ENCODE measurements at places on chromosomes 4 and X.
A peak's percentile ranks its signal among the peaks of the same experiment; 100 is the strongest.

DNA sequence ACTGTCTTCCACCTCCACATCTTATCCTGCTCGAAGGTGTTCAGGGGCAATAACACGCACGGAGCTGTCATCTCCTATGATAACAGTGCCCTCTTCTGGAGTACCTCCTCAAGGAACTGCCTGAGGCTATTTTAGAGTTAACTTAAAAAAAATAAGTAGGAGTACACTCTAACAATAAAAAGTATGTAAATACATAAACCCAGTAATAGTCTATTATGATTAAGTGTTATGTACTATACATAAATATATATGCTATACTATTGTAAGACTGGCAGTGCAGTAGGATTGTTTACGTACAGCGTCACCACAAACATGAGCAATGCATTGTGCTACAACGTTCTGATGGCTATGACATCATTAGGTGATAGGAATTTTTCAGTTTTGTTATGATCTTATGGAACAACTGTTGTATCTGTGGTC, 34.5 kb upstream of the TLR2 start:
- no peak for DNase-seq

GRCh38 chr4:147645099-147645498, 27.9 kb downstream of the TMEM184C start:
- DNase-seq, result no peak

DNA sequence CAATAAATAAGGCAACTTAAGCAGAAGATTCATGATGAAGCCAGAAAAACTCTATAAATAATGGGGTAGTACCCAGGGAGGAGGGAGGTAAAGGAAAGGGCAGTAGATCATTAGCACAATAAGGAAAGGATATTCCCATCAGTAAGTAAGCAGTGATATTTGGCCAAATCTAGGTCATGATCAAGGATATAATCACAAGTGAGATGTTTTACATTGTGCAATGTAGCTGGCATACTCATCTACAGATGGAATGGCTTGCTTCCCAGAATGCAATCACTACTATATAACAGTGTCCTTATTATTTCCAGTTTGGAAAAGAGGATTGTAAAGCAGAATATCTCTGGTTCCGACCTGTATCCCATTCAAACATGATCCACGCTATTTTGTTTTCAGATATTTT, 483.4 kb downstream of the RPA4 start:
- no peak for DNase-seq

GRCh38 chr4:142402900-142403299, 443.2 kb downstream of the INPP4B start:
- no peak for DNase-seq

- no peak for DNase-seq
These were observed 451.2 kb downstream of the RAB28 start for GRCh38 chr4:13032936-13033335.

GRCh38 chr4:86367577-86367976, 7.7 kb upstream of the MAPK10 start:
- DNase-seq, result no peak

GRCh38 chr4:71239365-71239764, 99.5 kb upstream of the SLC4A4 start:
- no peak for DNase-seq

DNA sequence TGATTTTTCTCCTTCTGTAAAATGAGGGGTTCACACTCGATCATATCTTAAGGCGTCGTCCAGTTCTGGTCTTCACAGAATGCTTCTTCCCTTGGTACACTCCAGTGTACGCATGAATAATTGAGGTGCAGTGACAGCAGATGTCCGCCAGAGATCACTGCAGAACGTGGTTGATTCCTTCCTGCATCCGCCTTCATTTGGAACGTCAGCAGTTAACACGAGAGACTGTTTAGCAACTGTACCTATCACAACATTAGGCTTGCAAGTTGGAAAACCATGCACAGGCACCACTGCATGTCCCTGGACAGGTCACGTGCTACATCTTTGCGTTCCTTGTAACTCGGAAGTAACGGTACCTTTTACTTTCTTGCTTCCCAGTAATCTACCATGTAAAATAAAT, 66.0 kb upstream of the GEMIN8 start:
- DNase-seq, result peak; percentile 2

- no peak for DNase-seq
These were observed 49.1 kb downstream of the STK32B start for GRCh38 chr4:5100336-5100735.

DNA sequence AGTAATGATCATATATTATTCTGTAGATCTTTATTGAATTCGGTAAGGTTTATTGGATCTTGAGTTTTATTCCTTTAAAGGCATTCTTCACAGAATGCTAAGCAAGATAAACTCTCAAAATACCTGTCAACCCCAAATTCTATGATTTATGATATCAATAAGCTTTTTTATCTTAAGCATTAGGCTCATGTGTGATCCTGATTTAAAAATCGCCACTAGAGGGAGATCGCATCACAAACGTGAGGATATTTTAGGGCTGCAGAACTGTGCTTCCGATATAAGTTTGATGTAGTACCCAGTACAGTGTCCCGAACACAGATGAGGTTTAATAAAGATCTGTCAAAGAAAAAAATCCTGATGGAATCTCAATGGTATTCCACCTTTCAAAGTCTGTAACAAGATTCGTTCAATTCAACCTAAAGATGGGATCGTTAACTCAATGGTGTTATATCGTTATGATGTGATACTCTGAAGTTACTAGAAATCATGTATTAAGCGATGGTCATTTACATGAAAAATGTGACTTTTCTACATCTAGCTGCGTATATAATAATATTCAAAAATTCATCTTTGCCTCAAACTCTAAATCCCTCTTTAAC, 169.0 kb downstream of the CORIN start:
- no peak for DNase-seq

- DNase-seq, result no peak
These were observed 14.9 kb upstream of the TCEANC start for GRCh38 chrX:13638021-13638420.

GRCh38 chr4:111011458-111011857, 388.6 kb upstream of the PITX2 start:
- DNase-seq, result no peak

DNA sequence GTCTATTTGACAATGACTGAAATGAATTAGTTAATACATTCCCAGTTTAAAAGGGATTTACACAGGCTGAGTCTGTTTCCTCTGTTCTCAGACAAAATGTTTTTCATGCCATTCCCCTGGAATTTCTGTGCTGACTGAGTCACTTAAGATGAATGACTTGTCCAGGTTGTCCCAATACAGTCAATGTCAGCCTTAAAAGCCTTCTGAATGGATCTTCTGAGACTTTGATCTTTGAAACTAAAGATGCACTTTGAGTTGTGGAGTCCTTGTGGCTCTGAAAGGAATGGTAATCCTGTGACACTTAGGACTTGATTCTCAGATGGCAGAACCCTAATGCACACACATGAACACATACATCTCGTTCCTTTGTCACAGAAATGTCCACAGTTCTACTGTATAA, 622.2 kb upstream of the GRID2 start:
- DNase-seq, result no peak

- no peak for DNase-seq
These were observed 5.9 kb downstream of the ARHGEF38 start for GRCh38 chr4:105558277-105558676.

DNA sequence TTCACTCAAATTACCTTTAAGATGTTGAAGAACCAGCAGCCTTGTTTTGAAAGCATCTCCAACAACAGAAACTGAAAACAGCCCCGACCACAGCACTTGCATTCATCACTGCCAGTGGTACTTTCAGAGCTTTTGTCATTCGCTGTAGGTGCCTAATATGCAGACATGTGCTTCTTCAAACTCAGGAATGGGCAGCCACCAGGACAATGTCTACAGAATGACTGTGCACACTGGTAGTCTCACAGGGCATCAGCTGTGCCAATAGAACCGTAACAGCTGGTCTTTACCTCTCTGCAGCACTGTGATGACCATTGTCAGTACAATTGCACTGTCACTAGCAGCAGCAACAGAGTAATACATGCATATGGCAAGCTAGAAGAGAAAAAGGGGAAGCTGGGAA, 1149.7 kb downstream of the STPG2 start:
- DNase-seq, result no peak

DNA sequence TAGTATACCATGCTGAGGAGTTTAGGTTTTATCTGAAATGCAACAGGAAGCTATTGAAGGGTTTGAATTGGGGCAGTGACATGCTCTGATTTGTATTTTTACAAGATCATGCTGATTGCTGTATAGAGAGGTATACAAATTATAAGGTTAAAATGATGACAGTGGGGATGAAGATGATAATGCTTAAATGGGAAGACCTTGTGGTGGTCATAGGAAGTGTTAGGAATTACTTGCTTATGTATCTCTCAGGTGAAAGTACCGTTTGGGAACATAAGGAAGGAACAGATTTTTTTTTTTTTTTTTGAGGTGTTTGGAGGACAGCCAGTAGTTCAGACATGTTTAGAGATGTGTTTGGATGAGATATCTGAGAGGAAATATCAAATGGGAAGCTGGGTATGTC, 5.0 kb downstream of the BMP2K start:
- DNase-seq, result no peak

GRCh38 chr4:140106289-140106844, 47.6 kb downstream of the MAML3 start:
- DNase-seq, result no peak

GRCh38 chrX:135295944-135296305, 13.4 kb upstream of the ETDC start:
- DNase-seq, result no peak

GRCh38 chr4:158726633-158727032, 3.4 kb upstream of the PPID start:
- DNase-seq, result no peak

GRCh38 chrX:39710776-39711175, 387.0 kb downstream of the BCOR start:
- no peak for DNase-seq

DNA sequence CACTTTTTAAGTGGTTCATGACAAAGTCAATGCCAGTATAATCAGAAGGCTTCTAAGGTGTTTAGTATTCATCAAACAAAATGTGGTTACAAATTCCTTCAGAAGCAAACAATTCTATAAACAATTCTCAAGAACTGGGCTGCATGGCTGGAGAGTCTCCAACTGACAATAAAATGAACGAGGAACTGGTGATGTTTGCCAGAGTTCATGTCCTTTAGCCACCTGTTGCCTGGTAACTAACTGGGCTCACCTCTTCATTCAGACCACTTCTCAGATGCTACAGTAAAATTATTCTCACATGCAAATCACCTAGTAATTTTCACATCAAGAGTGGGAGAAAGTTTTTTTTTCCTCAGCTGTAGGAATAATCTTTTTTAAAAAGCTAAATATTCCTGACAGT, 53.3 kb downstream of the CAMK2D start:
- no peak for DNase-seq

Data from stimulated activated CD4-positive, alpha-beta T cell treated with anti-CD3 and anti-CD28 coated beads, TNF-alpha, amount 100 ng/mL, for 24 hours (primary cell).